A549 treated with CpdA at 1 μM for 4 hours (cell line): ENCODE measurements at places on chromosomes 3 and 15. TPM values are rescaled to one million over a fixed set of nuclear protein-coding genes. Genes with fewer than 3 reads are reported as not detected.

Gene WDR5B
- total RNA-seq: 3.0 to 4.3 TPM (median 3.2 TPM) in 5 replicates

Gene ARNT2
- total RNA-seq: 14.4 to 17.8 TPM (median 16.9 TPM) in 5 replicates

Gene GRK7
- total RNA-seq: 0.02 to 0.06 TPM (median 0.03 TPM) in 3 of 5 replicates, not detected in the others

Gene CKMT1B
- 2.6 to 7.6 TPM (median 3.8 TPM) in 5 replicates for total RNA-seq

Gene CPN2
- total RNA-seq: not detected in 5 replicates

Gene MANF
- total RNA-seq: 115 to 163 TPM (median 153 TPM) in 5 replicates

Gene GABRB3
- total RNA-seq: 63.6 to 86.1 TPM (median 78.5 TPM) in 5 replicates

Gene HRH1
- 8.8 to 9.7 TPM (median 9.0 TPM) in 5 replicates for total RNA-seq

Gene CCDC9B
- total RNA-seq: 14.7 to 20.5 TPM (median 17.0 TPM) in 5 replicates

Gene XCR1
- total RNA-seq: not detected in 5 replicates

Gene TMEM212
- not detected in 5 replicates for total RNA-seq

Gene GPR160
- total RNA-seq: 1.2 to 2.0 TPM (median 1.8 TPM) in 5 replicates

Gene SEC61A1
- 115 to 134 TPM (median 133 TPM) in 5 replicates for total RNA-seq

Gene EOMES
- 1.8 to 2.5 TPM (median 1.9 TPM) in 5 replicates for total RNA-seq

Gene SLC2A2
- total RNA-seq: not detected in 5 replicates

Gene CTXN2
- 0.03 to 0.05 TPM (median 0.04 TPM) in 3 of 5 replicates, not detected in the others for total RNA-seq

Gene RTP1
- total RNA-seq: not detected in 5 replicates

Gene BSN
- 0.10 to 0.19 TPM (median 0.13 TPM) in 5 replicates for total RNA-seq

Gene GDPGP1
- 5.0 to 8.1 TPM (median 6.1 TPM) in 5 replicates for total RNA-seq

Gene PTH1R
- 0.37 to 0.52 TPM (median 0.48 TPM) in 4 of 5 replicates, not detected in the other for total RNA-seq

Gene ROPN1
- not detected in 5 replicates for total RNA-seq

Gene GPR27
- 3.0 to 3.3 TPM (median 3.2 TPM) in 5 replicates for total RNA-seq

Gene RAD51
- total RNA-seq: 18.5 to 23.7 TPM (median 18.7 TPM) in 5 replicates

Gene DNAH12
- 0.05 to 0.19 TPM (median 0.11 TPM) in 4 of 5 replicates, not detected in the other for total RNA-seq

Gene ADAMTS17
- 0.06 to 0.23 TPM (median 0.17 TPM) in 4 of 5 replicates, not detected in the other for total RNA-seq

Gene ZPLD1
- 0.02 TPM in 1 of 5 replicates, not detected in the others for total RNA-seq

Gene IGSF11
- 3.9 to 5.8 TPM (median 5.1 TPM) in 5 replicates for total RNA-seq

Gene SEC11A
- 322 to 463 TPM (median 332 TPM) in 5 replicates for total RNA-seq

Gene FRMD5
- total RNA-seq: 3.4 to 4.8 TPM (median 3.7 TPM) in 5 replicates

Gene GTF2E1
- total RNA-seq: 10.1 to 21.3 TPM (median 13.7 TPM) in 5 replicates

Gene GOLGA6A
- total RNA-seq: 0.07 to 0.14 TPM (median 0.11 TPM) in 4 of 5 replicates, not detected in the other

Gene RPUSD3
- 34.8 to 48.6 TPM (median 43.3 TPM) in 5 replicates for total RNA-seq

Gene COLQ
- total RNA-seq: 0.28 to 0.53 TPM (median 0.36 TPM) in 5 replicates

Gene RHCG
- 35.4 to 44.9 TPM (median 36.0 TPM) in 5 replicates for total RNA-seq

Gene UACA
- 45.3 to 64.9 TPM (median 50.9 TPM) in 5 replicates for total RNA-seq

Gene AMT
- total RNA-seq: 0.09 to 0.38 TPM (median 0.35 TPM) in 4 of 5 replicates, not detected in the other

Gene AP3B2
- 0.31 to 0.90 TPM (median 0.42 TPM) in 5 replicates for total RNA-seq

Gene FOXL2
- total RNA-seq: 3.3 to 4.9 TPM (median 4.5 TPM) in 5 replicates

Gene RPL22L1
- 226 to 289 TPM (median 269 TPM) in 5 replicates for total RNA-seq

Gene PAQR5
- 98.3 to 125 TPM (median 117 TPM) in 5 replicates for total RNA-seq

Gene BFSP2
- not detected in 5 replicates for total RNA-seq

Gene SERINC4
- 0.05 to 0.12 TPM (median 0.08 TPM) in 4 of 5 replicates, not detected in the other for total RNA-seq

Gene KBTBD8
- 0.32 to 0.83 TPM (median 0.65 TPM) in 5 replicates for total RNA-seq

Gene NR2E3
- total RNA-seq: 0.17 to 0.38 TPM (median 0.21 TPM) in 4 of 5 replicates, not detected in the other

Gene SLC28A2
- total RNA-seq: not detected in 5 replicates
